ENCODE measurements at places on chromosomes 12 and 14.
A peak's percentile ranks its signal among the peaks of the same experiment; 100 is the strongest.

DNA sequence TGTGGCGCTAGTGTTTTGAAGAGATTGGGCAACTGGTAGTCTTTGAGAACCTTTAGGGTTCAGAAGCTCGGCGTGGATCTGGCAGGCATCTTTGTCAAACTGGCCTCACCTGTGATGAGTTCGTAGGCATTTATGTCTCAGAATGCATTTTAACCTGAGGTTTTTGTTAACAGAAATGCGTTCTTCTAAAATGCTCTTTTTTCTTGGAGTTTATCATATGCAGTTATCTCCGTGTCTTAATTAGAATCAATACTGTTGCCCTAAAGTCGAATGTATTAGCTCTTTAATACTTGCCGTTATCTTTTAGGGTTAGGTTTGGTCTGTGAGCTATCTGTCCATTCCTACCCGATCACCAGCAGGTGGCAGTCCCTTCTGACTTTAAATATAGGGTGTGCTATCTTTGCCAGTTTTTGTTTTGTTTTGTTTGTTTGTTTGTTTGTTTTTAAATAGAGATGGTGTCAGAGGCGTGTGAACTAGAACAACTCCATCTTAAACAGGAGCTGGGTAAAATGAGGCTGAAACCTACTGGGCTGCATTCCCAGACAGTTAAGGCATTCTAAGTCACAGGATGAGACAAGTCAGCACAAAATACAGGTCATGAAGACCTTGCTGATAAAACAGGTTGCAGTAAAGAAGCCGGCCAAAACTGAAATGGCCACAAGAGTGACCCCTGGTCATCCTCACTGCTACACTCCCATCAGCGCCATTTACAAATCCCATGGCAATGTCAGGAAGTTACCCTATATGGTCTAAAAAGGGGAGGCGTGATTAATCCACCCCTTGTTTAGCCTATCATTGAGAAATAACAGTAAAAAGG lies 1.4 kb downstream of the ATF1 start:
- peak; percentile 18 for DNase-seq

GRCh38 chr12:132946246-132946820 lies 9.8 kb downstream of the ZNF605 start:
- DNase-seq, result no peak

DNA sequence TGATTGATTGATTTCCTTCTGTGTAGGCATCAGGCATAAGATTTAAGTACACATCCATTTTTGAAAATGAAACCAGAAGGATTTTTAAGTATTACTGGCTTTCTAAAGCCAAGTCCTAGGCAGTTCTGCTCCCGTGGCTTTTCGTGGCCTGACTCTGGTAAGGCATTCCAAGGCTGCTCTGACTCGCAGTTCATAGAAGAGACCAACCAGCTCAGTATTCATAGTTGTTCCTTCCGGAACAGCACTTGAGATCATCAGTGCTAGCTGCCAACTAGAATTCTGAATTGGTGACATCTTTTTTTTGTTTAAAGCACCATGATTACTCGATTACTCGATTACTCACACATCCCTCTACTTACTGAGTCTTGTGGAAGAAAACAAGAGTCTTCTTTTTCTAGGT lies 25.9 kb downstream of the SUDS3 start:
- no peak for DNase-seq

- no peak for DNase-seq
These were observed 13.2 kb upstream of the MAP4K5 start for GRCh38 chr14:50545618-50546017.

- DNase-seq, result no peak
These were observed 278.3 kb downstream of the AKAP6 start for GRCh38 chr14:32607399-32607798.

All from GM06990 (cell line).